ENCODE measurements at places on chromosomes 6 and 20.

- DNase-seq, result peak; percentile 18
These were observed 70.2 kb downstream of the CEP57L1 start for GRCh38 chr6:109165392-109165974.

DNA sequence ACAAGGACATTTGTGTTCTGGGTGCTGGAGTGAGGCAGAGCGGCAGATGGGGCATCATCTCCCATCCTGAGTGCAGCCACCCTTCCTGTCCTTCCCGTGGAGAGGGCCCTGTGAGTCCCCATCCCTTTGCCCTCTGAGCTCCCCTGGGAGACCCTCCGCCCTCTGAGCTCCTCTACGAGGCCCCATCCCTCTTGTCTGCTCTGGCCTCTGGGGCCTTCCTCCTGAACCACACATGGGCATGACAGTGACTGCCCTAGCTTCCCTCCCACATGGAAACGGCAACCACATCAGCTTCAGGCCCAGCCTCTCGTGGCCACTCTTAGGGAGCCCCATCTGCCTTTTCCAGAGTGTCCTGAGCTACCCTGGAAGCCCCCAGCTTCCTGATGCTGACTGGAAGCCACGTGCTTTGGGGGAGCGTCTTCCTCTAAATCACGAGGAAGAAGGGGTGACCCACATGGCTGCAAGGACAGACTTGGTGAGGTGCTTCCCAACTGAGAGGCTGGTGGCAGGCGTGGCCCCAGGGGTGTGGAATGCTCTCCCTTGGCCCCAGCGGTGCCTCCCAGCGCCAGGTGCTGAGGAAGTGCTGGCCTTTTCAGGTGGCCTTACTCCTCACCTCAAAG lies 52.6 kb downstream of the GINS1 start:
- DNase-seq, result no peak

GRCh38 chr6:16343593-16343992 lies 105.2 kb downstream of the GMPR start:
- DNase-seq, result no peak

- no peak for DNase-seq
These were observed 29.0 kb downstream of the NFATC2 start for GRCh38 chr20:51513545-51513944.

GRCh38 chr6:148653138-148653776 lies 93.6 kb upstream of the UST start:
- peak; percentile 23 for DNase-seq

DNA sequence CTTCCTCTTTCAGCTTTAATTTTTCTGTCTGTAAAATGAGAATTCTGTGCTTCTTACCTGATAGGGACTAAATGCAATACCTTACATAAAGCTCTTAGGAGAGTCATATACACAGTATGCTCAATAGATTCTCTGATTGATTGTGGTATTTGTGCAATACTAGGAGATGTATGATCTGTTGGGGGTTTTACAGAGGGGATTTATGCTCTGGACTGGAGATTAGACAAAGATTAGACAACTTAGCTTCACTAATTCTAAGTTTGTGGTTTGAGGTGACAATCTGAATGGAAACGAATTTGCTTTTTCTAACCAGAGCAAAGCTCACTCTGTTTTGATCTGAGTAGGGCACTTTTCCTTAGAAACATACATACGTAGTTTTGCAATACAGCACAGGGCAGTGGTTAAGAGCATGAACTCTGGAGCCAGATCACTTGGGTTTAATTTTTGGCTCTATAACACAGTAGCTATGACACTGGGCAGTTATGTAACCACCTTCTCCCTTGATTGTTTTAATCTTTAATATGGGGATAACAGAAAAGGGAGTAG lies 126.2 kb downstream of the RNF144B start:
- DNase-seq, result no peak

DNA sequence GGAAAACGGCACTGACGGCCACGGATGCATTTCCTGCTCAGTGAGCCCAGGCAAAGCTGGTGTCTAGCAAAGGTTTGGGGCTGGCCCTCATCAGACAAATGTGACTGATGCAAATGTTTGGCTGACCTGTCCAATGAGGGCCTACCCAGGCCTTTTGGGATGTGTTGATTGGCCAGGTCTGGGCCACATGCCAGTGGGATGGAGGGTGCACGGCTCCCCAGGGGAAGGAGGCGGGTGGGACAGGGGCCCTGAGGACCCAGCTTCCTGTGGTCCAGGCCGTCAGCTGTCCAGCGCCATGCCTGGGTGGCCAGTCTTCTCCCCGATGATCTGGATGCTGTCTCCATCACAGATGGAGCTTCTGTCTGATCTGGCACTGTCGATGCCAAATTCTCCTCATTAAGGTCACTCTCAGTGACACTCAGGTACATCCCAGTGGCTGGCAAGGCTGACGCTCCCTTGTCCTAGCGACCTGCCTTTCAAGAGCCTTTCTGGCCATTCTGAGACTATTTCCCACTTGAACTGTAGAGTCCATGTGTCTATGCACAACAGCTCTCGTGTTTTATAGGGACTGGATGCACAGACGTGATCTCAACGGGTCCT lies 43.0 kb downstream of the NTSR1 start:
- no peak for DNase-seq

- DNase-seq, result no peak
These were observed 24.2 kb upstream of the PCSK2 start for GRCh38 chr20:17202673-17203072.

GRCh38 chr6:133083248-133083967 lies 157.7 kb upstream of the EYA4 start:
- DNase-seq, result no peak

DNA sequence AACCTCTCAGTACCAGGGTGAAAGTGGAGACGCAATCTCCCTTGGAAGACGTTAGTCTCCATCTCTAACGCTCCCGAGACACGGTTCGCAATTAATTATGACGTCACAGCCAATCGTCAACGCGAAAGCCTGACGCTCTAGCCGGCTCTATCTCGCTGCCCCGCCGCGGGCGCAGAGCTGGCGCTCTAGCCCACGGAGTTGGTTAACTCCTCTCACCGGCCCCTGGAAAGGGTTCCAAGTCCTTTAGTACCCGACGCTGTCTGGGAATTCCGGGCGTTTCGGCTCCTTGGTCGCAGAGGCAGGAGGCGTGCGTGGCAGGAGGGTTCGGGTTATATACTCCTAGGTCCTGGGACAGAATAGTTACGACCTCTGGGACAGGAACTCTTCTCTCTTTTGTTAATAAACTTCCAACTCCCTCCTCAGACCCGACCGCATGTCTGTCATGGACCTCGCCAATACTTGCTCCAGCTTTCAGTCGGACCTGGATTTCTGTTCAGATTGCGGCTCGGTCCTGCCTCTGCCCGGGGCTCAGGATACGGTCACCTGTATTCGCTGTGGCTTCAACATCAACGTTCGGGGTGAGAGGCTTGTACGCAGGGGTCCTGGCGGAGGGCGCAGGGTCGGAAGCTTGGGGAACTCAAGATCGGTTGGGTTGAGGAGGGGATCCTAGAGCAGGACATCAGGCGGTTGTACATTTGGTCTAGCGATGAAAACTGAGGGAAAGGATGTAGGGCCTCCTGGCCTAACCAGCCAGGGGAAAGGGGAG lies at the start of gene POLR1H:
Gene POLR1H (plus strand): TSS at position 174 of the 766 bp plus-strand sequence. CDS start 260 bp downstream, at position 434.
- peak; percentile 96 for DNase-seq

- peak; percentile 56 for DNase-seq
These were observed 13.9 kb upstream of the VAPB start for GRCh38 chr20:58374906-58375758.

DNA sequence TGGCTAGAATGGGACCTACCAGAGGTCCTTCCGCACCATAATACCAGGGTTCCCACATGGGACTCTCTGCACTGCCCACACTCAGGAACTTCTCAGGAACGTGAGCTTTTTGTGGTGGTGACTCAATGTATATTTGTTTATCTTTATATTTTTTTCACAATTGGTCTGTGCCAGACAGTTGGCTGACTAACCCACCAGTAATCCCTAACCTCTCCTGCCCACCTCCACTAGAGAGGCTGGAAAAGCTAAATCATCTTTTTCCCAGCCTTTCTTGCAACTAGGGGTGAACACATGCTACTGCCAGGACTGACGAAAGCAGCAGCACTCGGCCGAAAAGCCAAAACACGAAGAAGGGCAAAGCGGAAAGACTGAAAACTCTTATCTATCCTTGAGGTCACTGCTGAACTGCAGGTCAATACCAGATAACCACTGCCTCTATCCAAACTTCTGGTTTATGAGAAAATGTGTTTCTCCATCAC lies 112.9 kb downstream of the TRERF1 start:
- DNase-seq, result peak; percentile 99

GRCh38 chr20:48723308-48724264 lies 104.2 kb downstream of the PREX1 start:
- DNase-seq, result no peak

- DNase-seq, result no peak
These were observed 186.1 kb downstream of the ADAT2 start for GRCh38 chr6:143264379-143264778.

DNA sequence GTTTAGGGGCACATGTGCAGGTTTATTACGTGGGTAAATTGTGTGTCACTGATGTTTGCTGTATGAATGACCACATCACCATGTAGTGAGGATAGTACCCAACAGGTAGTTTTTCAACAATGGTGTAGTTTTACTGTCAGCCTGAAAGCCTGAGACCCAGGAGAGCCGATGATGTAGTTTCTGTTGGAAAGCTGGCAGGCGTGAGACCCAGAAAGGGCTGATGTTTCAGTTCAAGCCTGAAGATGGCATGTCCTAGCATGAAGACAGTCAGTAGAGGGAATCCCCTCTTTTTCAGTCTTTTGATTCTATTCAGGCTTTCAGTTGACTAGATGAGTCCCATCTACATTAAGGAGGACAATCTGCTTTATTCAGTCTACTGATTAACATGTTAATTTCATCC lies 96.7 kb downstream of the KLHL32 start:
- no peak for DNase-seq

GRCh38 chr6:36609582-36609981 lies 15.4 kb downstream of the SRSF3 start:
- DNase-seq, result no peak

GRCh38 chr6:155273431-155273830 lies 9.6 kb downstream of the CLDN20 start:
- DNase-seq, result peak; percentile 94

- DNase-seq, result no peak
These were observed 3.9 kb downstream of the SSR1 start for GRCh38 chr6:7309050-7309449.

- DNase-seq, result no peak
These were observed 189.6 kb downstream of the GJA10 start for GRCh38 chr6:90083891-90084290.

DNA sequence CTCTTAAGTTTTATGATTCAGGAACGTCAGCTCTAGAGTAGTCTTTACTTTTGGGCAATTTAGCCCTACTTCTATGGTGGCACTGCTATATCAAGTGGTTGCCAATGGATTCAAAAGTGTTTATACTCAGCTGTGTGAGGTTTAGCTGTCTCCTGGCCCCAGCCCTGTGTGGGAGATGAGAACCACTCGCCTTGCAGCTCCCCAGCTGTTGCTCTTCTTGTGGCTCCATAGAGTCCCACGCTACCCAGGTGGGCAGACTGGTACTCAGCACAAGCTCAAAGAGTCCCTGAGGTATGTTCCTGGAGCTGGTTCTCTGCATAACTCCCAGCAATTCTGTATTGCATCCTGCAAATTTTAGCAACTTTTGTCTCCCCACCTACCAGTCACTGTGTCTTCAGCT lies 59.6 kb downstream of the C6orf118 start:
- DNase-seq, result no peak

DNA sequence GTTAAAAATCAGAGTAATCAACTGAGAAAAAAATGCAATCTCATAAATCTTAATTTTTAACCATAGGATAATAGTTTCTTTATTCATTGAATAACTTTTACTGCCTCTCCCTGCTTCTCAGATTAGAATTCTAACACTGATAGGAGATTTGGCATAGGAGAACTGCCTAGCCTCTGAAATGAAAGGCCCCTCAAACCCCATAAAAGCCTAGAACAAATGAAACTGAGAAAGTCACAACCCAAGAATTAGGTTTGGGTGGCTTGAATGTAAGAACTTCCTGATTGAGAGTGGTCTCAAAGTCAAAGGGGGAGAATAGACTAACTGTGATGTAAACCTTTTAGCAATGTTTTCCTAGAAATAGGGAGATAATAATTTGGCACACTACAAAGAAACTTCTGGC lies 52.2 kb downstream of the SAMD5 start:
- no peak for DNase-seq

DNA sequence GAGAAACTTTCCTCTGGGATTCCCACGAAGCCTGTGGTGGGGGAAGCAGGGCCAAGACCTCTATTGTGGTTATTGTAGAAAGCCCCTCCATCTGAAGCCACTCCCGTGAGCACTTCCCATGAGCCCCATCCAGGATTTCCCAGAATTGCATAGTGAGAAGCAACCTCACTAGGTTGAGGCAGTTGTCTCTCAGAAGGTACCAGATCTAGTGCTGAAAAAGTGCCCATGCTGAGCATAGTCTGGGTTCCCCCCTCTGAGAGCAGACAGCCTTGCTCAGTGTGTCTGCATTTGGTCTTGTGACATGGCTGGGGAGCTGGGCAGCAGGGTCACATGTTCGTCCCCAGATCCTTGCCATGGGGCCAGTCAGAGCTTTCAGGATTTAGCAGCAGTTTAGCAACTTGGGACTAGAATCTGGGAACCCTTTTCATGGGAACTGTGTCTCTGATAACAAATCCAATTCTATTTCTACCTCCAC lies 38.6 kb downstream of the SLC9A8 start:
- no peak for DNase-seq
